ENCODE measurements at places on chromosomes 4 and X. TPM values are rescaled to one million over a fixed set of nuclear protein-coding genes. Genes with fewer than 3 reads are reported as not detected.

Gene TIGD4
- total RNA-seq = 3.9 TPM

Gene MEPE
- total RNA-seq = not detected

Gene CT45A10
- not detected for total RNA-seq

Gene SCRG1
- total RNA-seq = 4.8 TPM

Gene CLGN
- total RNA-seq = 16.1 TPM

Gene SPOCK3
- 0.56 TPM for total RNA-seq

Gene UTP3
- total RNA-seq = 30.1 TPM

Gene VCX3A
- 0.68 TPM for total RNA-seq

Gene NSD2
- total RNA-seq = 269 TPM

Gene REST
- total RNA-seq = 51.2 TPM

Gene SHROOM4
- 7.2 TPM for total RNA-seq

Gene TGIF2LX
- not detected for total RNA-seq

Gene MAGEA1
- total RNA-seq = not detected

Gene LARP1B
- 15.6 TPM for total RNA-seq

Gene CCKAR
- total RNA-seq = not detected

Gene ABRAXAS1
- total RNA-seq = 25.9 TPM

Gene UGT2A1
- not detected for total RNA-seq

DNA sequence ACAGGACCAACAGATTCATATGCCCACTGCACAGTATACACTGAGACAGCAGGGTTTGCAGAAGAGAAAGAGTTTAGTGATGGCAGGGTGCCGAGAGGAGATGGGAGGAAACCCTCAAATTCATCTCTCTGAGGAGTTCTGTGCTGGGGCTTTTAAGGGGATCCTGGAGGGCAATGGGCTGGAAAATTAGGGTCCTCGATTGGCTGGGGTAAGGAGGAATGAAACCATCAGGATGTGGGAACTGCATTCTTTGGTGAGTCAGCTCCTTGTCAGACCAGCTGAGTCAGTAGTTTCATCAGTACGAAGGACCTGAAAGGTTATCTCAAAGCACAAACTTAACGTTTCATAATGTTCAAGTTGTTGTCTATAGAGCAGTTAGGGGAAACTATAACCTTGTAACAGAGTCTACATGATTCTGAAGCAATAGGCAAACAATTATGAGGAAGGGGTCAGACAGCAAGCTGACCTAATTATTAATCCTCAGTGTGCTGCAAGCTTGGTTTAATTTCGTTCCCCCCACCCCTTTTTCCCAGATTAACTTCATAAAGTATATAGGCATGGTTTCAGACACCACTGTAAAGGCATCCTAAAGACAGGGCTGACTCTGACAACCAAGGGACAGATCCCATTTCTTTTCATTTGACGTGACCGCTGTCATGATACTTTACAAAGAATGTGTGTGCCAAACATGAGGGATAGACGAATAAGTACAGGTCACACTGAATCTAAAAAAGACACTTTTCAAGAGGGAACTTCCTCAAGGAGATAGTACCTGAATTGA is 1.5 kb upstream of the MSMO1 start:
- no peak for DNase-seq

- DNase-seq = no peak
These were observed 3.0 kb upstream of the HTRA3 start for GRCh38 chr4:8266508-8266907.

DNA sequence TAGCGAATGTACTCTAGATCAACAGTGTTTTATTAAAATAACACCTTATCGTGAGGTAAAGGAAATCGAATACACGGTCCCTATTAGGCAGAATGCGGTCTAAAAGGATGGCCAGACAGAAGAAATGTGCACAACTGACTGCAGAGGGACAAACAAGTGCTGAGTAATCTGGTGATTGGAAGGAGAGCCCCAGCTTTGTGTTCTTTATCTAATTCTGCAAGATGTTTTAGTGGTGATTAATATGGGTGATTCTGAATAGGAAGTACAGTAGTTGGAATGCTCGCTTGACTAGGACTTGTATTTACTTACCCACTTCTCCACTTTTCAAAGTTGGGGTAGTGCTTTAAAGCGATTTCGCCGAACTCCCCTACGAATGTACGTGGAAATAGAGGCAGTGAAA is 1.2 kb downstream of the WDR44 start:
- no peak for DNase-seq

GRCh38 chrX:67720344-67720743 is 176.5 kb downstream of the AR start:
- no peak for DNase-seq

GRCh38 chr4:17203797-17204196 is 305.4 kb upstream of the LDB2 start:
- DNase-seq = no peak

DNA sequence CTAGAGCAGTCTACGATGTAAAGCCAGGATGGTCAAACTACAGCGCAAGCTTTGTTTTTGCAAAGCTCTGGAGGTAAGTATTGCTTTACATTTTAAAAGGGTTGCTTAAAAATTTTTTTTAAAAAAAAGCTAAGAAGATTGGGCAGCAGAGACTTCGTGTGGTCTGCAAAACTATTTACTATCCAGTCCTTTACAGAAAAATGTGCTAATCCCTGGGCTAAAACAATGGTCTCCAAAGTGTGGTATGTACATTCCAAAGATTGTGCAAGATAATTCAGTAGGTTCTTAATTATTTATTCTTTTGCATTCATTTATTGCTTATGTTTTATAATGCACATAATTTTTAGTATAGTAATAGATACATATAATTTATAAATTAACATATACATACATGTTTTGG is 113.2 kb downstream of the MFAP3L start:
- no peak for DNase-seq

GRCh38 chr4:10734697-10735096 is 50.1 kb upstream of the CLNK start:
- DNase-seq = no peak

DNA sequence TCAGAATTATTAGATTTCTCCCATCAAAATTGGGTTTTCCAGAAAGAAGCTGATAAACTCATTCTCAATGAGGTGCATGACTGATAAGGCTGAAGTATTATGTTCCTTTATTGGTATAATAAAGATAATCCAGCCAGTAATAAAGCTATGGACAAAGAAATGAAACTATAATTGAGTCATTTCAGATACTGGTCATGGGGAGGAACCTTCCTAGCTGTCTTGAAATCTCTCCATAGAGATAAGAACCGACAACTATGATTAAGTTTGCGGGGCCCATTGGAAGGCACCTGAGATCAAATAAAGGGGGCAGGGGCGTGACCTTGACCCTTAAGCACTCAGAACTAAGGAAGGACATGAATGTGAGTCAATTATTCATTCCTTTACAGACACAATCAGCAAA is 47.8 kb downstream of the RAI2 start:
- DNase-seq = no peak

GRCh38 chr4:16265820-16266219 is 39.5 kb upstream of the TAPT1 start:
- no peak for DNase-seq

DNA sequence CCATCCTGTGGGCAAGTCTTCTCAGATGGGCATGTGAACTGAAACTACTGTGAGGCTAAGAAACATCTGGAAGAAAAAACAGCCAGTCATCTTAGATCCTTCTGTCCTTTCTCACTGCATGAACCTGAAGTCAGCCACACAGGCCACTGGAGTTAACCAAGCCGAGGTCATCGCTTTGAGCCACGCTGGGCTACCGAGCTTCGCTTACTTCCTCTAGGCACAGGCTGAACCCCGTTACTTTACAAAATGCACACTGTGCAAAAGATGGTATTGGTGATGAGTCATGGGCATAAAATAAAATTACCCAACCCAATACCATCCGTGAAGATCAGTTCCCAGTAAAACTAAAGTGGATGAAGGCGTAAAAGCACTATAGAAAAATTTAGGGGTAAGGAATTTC is 86.2 kb downstream of the MTMR1 start:
- DNase-seq = no peak

GRCh38 chr4:48913346-48913745 is 6.8 kb upstream of the OCIAD2 start:
- DNase-seq = no peak

DNA sequence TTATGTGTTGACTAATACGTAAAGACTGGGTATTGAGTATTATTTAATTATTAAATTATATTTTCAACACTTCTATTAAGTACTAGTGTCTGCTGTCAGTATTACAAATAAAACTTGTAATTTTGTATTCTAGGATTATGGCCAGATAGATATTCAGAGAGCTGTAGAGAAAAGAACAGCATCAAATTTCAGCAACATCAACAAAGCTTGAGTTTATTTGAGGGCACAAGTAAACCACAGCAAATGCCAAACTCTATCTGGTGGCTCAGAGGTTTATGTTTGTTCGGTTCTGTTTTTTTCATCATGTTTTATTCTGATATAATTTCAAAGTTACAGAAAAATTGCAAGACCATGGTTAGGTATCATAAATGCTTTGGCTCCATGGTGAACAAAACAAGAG is 1530.5 kb downstream of the PCDH18 start:
- DNase-seq = no peak

DNA sequence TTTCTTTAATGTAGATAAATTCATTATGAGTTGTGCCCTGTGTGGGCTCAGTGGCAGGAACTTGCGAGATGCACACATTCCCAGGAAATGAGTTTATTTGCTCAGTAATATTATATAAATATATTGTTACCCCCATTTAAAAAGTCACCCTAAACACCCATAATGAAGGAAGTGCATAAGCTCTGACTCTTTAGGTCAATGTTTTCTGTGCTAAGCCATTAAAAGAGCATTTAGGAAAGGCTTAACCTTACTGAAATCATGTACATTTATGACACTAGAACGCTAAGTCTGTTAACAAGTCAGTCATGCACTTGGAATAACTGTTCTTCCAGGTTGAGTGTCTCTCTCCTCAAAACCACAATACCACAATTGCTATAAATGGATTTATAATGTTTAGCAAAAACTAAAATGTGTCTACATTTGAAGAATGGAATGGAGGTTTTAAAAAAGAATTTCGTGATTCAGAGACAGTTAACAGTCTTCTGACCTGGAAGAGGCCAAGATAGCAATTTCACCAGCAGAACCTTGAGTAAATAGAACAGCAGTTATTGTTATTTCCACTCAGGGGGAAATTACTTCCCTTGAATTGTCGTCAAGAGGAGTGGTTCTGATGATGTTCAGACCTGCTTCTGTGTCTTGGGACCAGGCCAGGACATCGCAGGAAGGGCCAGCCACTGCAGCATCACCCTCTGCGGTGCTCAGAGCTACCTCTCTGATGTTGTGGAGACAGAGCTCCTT is 91.1 kb upstream of the VEGFC start:
- DNase-seq = no peak

DNA sequence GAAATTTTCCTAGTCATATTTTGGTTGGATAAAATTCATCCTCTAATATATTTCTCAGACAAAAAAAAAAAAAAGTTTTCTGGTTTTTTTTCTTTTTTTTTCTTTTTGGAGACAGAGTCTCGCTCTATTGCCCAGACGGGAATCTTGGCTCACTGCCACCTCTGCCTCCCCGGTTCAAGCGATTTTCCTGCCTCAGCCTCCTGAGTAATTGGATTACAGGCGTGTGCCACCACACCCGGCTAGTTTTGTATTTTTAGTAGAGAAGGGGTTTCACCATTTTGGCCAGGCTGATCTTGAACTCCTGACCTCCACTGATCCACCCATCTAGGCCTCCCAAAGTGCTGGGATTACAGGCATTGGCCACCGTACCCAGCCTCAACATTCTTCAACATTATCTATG is 432.7 kb upstream of the PABPC4L start:
- DNase-seq = no peak

GRCh38 chr4:76212851-76213414 is 691 bp downstream of the SCARB2 start:
- DNase-seq = no peak

DNA sequence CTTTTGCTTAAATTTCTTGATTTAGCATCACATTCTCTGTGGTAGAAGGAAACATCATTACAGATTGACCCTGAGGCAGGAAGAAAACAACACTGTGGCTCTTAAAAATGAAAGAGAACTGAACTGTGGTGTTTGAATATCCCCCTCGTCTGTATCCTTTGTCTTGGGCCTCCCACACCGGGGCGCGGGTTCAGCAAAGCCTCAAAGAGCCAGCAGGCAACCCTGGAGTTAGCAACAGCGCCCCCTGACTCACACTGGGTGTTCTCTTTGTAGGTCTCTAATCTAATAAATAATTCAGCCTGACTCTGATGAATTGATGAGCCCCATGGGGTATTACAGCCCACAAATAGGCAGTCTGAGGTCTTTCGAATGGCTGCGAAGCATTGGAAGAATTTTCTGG is 46.1 kb upstream of the CTSO start:
- peak; percentile 61 for DNase-seq

- DNase-seq = no peak
These were observed 56.2 kb downstream of the SMIM20 start for GRCh38 chr4:25970226-25970675.

DNA sequence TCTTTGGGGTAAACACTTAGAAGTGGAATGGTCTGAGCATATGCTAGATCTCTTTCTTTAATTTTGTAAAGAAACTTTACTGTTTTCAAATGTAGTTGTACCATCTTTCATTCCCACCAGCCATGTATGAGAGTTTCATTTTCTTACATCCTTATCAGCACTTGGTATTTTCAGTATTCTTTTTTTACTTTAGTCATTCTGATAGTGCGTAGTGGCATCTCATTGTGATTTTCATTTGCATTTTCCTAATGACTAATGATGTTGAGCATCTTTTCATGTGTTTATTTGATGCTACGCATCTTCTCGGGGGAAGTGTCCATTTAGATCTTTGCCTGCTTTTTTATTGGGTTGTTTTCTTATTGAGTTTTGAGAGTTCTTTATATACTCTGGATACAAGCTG is 71.3 kb upstream of the PRPS1 start:
- no peak for DNase-seq

- DNase-seq = no peak
These were observed 351.9 kb upstream of the FAT1 start for GRCh38 chr4:187075514-187075913.

- no peak for DNase-seq
These were observed 77.1 kb downstream of the RBM46 start for GRCh38 chr4:154858166-154858565.

GRCh38 chr4:1240721-1241465 is 8.0 kb downstream of the CTBP1 start:
- DNase-seq = no peak

DNA sequence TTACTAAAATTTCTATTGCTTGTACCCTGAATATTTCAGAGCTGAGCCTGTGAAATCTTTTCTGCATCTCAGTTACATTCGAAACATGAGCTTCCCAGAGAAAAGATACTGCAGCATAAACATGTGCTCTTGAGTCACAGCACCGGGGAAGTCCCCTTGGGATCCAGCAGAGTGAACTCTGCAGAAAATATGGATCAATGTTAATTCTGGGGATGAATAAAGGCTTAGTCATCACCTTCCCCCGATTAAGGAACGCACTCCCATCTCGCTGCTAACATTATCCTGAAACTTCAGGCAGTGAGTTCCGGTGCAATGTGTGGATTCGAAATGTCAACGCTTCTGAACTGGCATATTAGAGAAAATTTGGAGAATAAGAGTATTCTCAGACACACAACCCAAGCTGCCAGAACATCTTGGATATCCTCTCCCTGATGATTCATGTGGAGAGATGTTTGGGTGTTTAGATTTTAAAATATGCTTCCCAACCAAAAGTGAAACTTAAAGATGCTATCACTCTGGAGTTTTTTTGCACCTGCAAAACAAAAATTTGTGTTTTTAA is 90.8 kb downstream of the IRF2 start:
- no peak for DNase-seq

- no peak for DNase-seq
These were observed 90.3 kb downstream of the DHRSX start for GRCh38 chrX:2410279-2411020.

Measured in neural crest cell (in vitro differentiated cells).